ENCODE measurements at places on chromosomes 12 and 14.

GRCh38 chr14:102930138-102930752, 7.8 kb downstream of the AMN start:
- no peak for DNase-seq

- DNase-seq, result no peak
Observed at GRCh38 chr14:99802301-99803105, 9.3 kb downstream of the EML1 start.

- DNase-seq, result no peak
Observed at GRCh38 chr14:93943052-93943451, 15.9 kb downstream of the FAM181A start.

- no peak for DNase-seq
Observed at GRCh38 chr14:101838476-101838875, 77.0 kb downstream of the PPP2R5C start.

GRCh38 chr12:61750604-61751003, 509.6 kb upstream of the USP15 start:
- no peak for DNase-seq

- no peak for DNase-seq
Observed at GRCh38 chr14:72404998-72405397, 472.8 kb downstream of the RGS6 start.

- DNase-seq, result peak; percentile 52
Observed at GRCh38 chr14:49972131-49972671, 79.3 kb downstream of the ARF6 start.

GRCh38 chr14:44828023-44828422, 133.7 kb downstream of the KLHL28 start:
- no peak for DNase-seq

DNA sequence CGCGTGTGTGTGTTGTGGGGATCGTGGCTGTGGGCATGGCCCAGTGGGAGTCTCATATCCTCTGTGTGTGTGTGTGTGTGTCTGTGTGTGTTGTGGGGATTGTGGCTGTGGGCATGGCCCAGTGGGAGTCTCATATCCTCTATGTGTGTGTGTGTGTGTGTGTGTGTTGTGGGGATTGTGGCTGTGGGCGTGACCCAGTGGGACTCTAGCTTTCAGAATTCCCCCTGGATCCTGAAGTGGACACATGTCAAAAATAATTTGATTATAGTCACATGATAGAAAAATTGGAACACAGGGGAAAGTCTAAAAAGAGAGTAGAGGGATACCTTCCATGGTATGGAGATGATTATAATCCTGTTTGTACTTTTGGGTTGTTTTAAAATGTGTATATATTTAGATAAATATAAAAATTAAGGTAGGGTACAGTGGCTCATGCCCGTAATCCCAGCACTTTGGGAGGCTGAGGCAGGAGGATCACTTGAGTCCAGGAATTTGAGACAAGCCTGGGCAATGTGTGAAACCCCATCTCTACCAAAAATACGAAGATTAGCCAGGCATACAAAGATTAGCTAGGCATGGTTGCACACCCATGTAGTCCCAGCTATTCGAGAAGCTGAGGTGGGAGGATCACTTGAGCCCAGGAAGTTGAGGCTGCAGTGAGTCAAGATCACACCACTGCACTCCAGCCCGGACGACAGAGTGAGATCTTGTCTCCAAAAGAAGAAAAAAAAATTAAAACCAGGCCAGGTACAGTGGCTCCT, 11.0 kb downstream of the PAPLN start:
- no peak for DNase-seq

- DNase-seq, result no peak
Observed at GRCh38 chr14:90726656-90727055, 89.6 kb downstream of the TTC7B start.

GRCh38 chr12:101794574-101794973, 36.2 kb downstream of the GNPTAB start:
- DNase-seq, result no peak

DNA sequence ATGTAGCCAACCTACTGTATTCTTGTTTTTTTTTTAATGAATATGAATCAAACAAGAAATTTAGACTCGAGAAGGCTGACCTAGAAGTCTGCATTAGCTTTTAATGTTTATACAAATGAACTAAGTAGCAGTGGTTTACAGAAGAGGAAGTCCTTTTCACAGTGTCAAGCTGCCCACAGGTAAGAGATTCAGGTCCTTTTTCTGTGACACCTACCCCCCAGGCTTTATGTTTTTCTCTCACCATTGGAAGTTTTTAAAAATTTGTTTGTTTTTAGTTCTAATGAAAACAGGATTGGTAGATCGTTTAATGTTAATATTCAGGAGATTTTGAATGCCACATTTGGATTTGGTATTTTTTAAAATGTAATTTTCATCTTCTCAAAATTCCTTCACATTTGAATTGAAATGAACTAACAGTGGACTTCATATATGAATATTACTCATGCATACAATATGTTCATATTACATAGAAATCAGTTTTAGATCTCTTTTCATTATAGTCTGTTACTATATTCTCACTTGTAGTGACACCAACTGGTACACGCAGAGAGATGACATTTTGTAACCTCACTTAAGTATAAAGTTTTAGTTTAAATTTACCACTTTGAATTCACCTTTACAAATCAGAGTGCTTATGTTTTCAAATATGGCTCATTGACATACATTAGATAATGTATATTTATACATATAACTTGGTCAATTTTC, 29.7 kb downstream of the ATF7IP start:
- DNase-seq, result no peak

GRCh38 chr14:97602438-97603117, 805.4 kb downstream of the VRK1 start:
- no peak for DNase-seq

- no peak for DNase-seq
Observed at GRCh38 chr14:80946187-80946586, 4.6 kb upstream of the CEP128 start.

DNA sequence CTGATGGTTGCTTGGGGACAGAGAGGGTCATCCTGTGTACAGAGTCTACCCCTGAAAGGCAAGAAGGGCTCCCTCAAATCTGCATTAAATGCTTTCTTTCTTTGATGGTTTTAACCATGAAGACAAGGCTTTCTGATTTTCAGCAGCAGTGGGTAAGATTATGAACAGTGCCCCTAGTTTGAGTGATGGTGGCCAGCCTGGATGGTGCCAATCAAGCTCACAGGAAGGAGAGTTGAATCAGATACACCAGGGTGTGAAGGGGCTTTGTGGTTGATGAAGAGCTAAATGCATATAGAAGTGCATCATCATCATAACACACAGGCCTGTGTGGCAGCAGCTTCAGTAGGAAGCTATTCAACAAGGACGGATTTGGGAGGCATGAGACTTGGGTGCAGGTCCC, 5.7 kb downstream of the KRT85 start:
- DNase-seq, result no peak

- no peak for DNase-seq
Observed at GRCh38 chr14:69593018-69593677, 18.2 kb upstream of the SUSD6 start.

DNA sequence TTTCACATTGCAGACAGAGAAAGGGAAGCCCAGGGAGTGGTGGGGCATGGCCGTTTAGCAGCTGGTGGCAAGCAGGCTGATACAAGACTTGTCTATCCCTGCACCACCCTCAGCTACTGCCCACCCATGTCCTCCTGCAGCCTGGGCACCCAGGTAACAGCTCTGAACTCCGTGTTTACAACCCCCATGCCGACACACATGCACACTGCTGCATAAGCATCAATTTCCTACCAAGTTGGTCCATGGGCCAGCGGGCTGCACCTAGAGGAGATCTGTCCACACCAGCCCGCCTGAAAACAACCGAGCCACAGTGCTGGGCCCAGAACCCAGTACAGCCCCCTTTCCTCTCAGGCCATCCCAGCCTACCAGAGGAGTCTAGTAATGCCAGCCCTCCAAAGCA, 75.9 kb upstream of the C14orf180 start:
- no peak for DNase-seq

- DNase-seq, result no peak
Observed at GRCh38 chr14:64721899-64722298, 17.7 kb downstream of the PLEKHG3 start.

Measured in bone marrow (tissue), 2 donors.